Epithelial cell of alveolus of lung (primary cell): ENCODE measurements at places on chromosomes 3 and 15. TPM values are rescaled to one million over a fixed set of nuclear protein-coding genes. Genes with fewer than 3 reads are reported as not detected.

Gene FRMD4B
- 2.1 and 3.0 TPM in 2 replicates for total RNA-seq

Gene TMEM108
- 1.0 and 1.1 TPM in 2 replicates for total RNA-seq

Gene FANCD2OS
- total RNA-seq = not detected in 2 replicates

Gene IQGAP1
- total RNA-seq = 83.2 and 138 TPM in 2 replicates
